ENCODE measurements at places on chromosomes 4 and X.

- no peak for DNase-seq
Observed at GRCh38 chrX:65635822-65636221, 31.6 kb upstream of the MSN start.

DNA sequence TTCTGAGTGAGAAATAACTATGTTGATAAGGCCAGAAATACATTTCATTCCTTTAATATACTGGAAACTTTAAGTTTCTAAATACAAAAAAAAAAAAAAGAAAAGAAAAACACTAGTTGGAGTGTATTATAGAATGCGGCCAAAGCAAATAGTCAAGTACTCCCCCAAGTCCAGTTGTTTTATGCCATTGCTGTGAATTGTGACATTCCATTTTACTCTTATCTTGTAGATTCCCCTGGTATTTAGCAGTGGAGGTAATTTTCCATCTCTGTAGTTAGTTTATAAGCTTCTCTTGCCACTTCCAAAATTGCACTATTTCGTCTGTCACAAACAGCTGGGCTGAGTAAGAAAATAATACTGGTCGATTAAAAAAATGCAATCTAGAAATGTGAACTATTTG lies 426.0 kb downstream of the PCDH18 start:
- DNase-seq = no peak

- DNase-seq = no peak
Observed at GRCh38 chr4:155612074-155612473, 54.6 kb upstream of the GUCY1A1 start.

DNA sequence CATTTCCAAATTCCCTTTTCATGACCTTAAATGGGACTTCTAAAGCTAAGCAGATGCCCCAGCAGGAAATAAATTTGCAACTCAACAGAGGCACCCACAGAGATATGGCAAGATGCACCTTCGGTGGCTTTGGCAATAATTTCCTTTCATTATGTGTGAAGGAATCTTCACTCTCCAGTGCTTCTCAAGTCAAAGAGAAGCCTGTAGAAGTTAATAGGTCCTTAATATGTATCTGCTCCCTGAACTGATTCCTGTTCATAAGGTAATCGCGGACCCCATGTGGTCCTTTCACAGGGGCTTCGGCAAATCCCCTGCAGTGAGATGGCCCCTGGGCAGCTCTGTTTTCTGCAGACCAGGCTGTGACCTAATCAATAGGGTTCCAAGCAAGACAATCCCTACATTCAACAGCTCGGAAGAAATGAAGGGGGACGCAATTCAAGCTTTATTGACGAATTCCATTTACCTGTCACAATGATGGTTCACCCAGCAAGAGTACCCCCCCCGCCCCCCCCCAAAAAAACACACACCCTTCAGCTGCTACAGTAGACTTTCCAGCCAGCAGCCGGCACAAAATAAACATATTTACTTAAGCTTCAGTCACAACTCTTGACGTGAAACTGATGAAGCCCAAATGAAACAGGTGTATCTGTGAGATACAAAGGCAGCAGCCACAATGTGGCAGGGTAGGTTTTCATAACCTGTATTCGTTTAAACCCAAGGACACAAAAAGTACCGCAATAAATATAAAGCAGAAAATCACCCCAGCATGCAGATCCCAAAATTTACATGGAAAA lies 35.3 kb downstream of the FAT1 start:
- DNase-seq = no peak

DNA sequence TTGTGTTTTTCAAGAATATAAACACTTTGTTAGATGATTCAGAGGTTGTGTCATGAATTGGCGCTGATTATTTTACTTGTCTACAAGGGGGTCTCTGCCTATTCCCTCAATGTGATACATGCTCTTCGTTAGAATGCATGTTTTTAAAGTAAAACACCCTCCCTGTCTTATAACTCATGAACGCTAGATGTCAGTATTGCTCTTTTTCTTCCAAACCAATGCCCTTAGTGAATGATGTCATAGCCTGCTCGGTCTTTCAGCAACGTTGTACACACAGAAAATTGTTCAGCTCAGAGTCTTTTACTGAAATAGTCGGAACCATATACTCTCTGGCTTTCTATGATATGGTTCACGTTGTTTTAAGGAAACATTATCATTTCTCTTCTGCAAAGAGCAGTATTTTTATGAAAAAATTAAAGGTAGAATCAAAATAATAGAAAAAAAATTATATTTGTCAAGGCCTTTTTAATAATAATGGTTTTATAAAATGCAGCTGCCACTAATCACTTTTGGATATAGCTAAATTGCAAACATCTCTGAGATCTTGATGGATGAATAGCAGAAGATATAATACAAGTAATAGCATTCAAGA lies 292.9 kb downstream of the TLL1 start:
- peak; percentile 67 for DNase-seq

DNA sequence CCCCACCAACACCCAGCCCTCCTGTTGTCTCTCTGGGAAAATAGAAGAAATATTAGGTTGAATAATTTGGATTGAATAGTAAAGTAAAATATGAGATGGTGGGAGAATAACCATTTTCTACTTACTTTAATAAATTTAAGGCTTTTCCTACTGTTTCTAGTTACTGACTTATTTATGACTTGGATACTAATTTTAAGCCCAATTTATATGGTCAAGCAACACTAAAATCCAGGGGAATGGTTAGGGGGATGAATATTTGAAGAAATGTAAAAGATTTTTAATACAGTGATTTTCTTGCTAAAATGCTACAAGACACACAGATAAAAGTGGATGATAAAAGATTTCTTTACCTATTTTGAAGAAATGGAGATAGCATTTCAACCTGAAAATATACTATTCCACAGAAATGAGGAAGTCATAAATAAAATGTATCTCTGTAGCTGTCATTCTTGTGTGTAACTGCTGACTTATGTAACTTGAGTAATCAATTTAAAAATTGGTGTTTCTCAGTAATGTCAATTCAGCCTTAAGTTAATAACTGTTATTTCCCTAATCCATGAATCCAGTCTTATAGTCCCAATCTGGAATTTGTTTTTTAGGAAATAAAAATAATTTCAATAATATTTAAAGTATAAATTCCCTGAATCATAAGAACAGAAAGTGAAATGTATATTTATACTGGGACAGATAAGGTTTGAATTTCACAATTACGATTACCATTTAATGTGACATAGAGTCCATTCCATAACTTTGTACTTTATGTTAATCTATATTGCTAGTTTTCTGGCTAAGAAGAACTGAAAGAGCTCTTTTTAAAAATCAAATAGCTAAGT lies 24.3 kb upstream of the IL2 start:
- no peak for DNase-seq

DNA sequence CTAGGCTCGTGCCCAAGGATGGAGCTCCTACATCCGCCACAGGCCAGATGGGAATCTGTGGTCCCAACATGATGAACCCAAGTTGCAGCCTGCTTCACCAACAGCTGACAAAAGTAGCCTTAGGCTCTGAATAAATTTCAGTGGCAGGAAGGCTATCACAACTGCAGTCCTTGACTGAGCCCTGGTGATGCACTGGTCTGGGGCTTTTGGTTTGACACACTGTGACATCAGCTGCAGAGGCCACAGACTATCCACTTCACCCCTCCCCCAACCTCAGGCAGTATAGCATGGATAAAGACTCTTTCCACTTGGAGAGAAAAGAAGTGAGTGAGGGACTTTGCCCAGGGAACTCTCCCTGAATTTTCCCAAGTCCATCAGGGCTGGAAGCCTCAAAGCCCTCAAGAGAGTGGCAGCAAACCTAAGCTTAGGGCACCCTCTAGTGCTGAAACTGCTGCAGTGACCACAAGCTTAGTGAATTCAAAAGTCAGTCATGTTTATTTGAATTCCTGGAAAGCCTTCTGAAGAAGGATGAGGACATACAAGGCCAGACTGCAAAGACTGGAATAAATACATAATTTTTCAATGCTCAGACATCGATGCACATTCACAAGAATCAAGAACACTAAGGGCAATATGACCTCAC lies 135.0 kb upstream of the TENT5D start:
- peak; percentile 0 for DNase-seq

GRCh38 chr4:146592019-146592418 lies 46.7 kb upstream of the POU4F2 start:
- no peak for DNase-seq

GRCh38 chr4:108139089-108139488 lies 29.6 kb downstream of the LEF1 start:
- DNase-seq = no peak

- no peak for DNase-seq
Observed at GRCh38 chr4:14607001-14607400, 395.3 kb upstream of the CPEB2 start.

DNA sequence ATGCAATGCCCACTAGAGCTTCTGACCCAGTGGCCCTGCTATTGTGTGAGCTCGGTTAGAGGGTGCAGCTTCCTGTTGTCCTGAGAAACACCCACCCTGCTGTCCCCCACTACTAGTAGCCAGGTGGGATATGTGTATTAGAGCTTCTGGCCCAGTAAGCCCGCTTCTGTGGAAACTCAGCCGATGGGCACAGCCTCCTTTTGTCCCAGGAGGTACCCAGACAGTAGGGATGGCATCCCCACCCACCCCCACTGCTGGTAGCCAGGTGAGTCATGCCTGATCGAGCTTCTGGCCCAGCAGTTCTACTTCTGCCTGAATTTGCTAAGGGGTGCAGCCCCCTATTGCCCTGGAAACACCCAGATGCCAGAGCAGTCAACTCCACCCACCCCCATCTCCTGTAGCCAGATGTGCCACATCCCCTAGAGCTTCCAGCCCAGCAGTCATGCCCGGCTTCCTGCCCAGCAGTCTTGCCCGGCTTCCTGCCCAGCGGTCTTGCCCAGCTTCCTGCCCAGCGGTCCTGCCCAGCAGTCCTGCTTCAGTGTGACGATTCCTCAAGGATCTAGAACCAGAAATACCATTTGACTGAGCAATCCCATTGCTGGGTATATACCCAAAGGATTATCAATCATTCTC lies 162.7 kb upstream of the KLF8 start:
- DNase-seq = no peak

DNA sequence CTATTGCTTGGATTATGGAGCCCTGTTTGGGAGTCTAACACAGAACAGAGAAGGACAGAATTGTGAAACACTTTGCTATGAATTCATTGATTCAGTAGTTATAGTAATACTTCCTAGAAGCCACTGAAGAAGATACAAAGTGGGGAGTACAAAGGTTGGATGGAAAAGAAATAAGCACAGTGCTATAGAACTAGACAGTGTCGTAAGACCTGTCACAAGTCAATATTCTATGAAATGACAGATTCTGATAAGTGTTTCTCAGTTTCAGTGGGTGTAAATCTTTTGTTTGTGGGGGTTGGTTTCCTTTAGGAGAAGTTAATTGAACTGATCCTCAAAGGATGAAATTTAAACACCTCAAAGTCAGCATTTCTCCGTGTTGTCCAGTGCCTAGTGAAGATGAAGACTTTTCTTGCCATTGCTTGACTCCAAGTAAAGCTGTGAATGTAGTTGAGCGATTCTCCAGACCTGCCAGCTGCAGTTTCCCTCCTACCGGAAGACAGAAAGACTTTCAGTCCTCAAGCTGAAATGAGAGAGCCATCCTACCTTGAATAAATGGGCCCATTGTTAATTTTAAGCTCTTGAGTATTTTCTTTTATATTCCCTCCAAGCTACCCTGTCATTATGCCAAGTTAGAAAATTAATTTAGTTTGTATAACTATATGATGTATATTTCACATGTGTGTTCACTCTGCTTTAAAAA lies 7.9 kb downstream of the PDLIM5 start:
- no peak for DNase-seq

DNA sequence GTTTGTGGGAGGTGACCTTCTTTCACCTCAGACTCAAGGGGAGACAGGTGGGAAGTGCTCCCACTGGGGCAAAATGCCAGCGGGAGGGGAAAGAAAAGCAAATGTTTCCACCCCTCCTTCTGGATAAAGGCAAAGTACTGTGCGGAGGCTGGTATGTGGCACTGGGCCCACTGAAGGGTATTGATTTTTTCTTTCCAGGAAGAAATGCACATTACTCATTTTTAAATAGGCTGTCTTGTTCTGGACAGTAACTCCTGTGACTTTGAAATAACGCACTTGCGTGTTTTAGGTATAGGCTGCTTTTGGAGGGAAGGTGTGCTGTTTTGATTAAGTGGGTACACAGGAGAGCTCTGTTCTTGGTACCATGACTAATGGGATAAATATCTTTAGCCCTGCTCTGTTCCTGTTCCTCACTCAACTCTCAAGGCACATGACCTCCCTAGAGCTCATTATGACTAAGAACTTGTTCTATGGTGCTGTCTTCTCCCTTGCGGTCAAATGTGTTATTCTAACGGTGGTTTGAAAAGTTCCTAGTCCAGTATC lies 40.7 kb upstream of the MBTPS2 start:
- DNase-seq = peak; percentile 70

DNA sequence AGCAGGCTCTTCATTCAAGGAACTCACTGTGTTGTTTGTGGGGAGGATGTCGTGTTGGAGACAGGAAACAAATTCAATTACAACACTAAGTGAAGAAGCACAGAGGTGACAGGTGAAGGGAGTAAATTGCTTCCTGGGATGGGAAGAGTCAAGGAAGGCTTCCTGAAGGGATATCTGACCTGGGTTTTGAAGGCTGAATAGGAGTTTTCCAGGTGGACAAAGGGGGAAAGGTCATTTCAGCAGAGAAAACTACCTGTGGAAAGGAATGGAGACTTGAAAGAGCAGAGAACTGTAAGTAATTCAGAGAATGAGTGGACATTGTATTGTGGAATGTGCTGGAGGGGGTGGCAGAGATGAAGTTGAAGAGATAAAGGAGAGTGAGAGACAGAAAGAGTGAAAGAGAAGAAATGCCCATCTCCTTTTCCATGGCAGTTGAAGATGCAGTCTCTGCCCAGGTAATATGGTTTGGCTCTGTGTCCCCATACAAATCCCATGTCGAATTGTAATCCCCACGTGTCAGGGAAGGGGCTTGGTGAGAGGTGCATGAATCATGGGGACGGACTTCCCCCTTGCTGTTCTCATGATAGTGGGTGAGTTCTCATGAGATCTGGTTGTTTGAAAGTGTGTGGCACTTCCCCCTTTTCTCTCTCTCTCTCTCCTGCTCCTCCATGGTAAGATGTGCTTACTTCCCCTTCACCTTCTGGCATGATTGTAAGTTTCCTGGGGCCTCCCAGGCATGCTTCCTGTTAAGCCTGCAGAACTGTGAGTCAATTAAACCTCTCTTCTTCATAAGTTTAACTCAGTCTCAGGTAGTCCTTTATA lies 205.7 kb upstream of the BCOR start:
- no peak for DNase-seq

DNA sequence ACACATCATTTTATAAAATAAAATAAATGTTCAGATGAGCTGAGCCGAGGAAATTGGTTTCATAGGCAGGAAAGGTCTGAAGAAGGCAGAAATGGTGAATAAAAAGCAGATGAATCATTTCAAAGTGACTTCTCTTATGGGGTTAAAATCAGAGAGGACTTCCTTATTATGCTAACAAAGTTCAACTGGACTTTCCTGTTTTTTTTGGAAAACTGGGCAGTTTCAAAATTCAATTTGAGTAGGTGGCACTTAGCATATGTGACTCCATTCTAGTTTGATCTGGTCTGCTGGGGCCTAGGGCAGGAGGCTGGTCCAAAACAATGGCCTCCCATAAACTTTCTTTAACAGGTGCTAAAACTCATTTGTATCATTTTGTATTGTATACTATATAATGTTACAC lies 1794.9 kb upstream of the TENM3 start:
- no peak for DNase-seq

- DNase-seq = peak; percentile 8
Observed at GRCh38 chr4:77600521-77601451, 4.8 kb upstream of the CXCL13 start.
